ENCODE measurements at places on chromosomes 11 and 22. TPM values are rescaled to one million over a fixed set of nuclear protein-coding genes. Genes with fewer than 3 reads are reported as not detected.

DNA sequence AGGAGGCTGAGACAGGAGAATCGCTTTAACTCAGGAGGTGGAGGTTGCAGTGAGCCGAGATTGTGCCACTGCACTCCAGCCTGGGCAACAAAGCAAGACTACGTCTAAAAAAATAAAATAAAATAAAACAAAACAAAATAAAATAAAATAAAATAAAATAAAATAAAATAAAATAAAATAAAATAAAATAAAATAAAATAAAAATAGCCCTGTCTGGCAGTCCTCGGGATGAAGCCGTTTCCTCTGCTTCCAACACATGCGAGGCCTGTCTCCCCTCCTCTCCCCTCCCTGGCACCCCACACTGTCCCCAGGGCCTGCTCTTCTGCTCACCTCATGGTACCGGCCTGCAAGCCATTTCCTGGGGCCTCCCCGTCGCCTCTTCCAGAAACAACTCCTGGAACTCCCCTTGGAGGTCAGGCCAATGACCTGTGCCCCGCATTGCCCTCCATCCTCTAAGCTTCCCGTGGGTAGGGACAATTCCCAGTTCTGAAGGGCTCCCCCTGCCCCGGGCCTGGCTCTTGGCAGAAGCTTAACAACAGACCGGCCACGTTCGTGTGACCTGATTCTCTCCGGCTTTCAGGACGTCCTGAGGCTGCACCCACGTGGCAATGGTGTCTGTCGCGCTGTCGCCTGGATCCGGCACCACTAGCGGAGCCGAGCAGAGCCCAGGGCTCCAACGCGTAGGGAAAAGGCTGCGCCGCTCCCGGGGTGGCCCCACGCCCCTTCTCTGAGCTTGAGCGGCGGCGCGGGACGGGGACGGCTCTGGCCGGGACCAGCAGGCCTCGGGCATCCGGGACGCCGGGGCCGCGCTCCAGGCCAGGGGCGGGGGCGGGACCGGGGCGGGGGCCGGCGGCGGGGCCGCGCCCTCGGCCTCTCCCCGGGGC lies 456 bp upstream of the PARVB start:
- H3K36me3 ChIP-seq = no peaks in the 10 kb centered on the region
- peaks cover 24% of the 10 kb centered on the region for H3K4me1 ChIP-seq
- no peaks in the 10 kb centered on the region for H3K27me3 ChIP-seq
- H3K27ac ChIP-seq = no peak overlapping the region
- DNase-seq = no peak
- H3K4me3 ChIP-seq = peak overlapping the region; percentile 37

- H3K4me3 ChIP-seq = peak overlapping the region; percentile 51
- H3K27ac ChIP-seq = peak overlapping the region; percentile 75
- H3K27me3 ChIP-seq = no peaks in the 10 kb centered on the region
- peaks cover 96% of the 10 kb centered on the region for H3K4me1 ChIP-seq
These were observed 16.8 kb upstream of the CASTOR1 start for GRCh38 chr22:30305906-30306626.

DNA sequence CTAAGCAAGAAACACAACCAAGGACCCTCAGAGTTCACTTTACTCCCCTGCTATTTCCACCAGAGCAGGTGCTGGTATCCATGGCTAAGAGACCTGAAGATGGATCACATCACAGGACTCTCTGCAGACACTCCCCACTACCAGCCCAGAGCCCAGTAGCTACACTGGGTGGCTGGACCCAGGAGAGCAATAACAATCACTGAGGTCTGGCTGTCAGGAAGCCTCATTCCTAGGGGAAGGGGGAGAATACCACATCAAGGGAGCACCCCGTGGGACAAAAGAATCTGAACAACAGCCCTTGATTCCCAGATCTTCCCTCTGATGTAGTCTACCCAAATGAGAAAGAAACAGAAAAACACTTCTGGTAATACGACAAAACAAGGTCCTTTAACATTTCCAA lies 9.0 kb upstream of the MMP7 start:
- H3K4me3 ChIP-seq = no peak overlapping the region
- no peaks in the 10 kb centered on the region for H3K36me3 ChIP-seq
- H3K27me3 ChIP-seq = no peaks in the 10 kb centered on the region
- H3K27ac ChIP-seq = no peak overlapping the region
- no peaks in the 10 kb centered on the region for H3K4me1 ChIP-seq
- no peak for DNase-seq

- no peak overlapping the region for H3K27ac ChIP-seq
- H3K36me3 ChIP-seq = no peaks in the 10 kb centered on the region
- H3K27me3 ChIP-seq = peaks cover 3% of the 10 kb centered on the region
- no peak overlapping the region for H3K4me3 ChIP-seq
- no peak for DNase-seq
- no peaks in the 10 kb centered on the region for H3K4me1 ChIP-seq
These were observed 66.9 kb downstream of the BBOX1 start for GRCh38 chr11:27107548-27107947.

GRCh38 chr11:75667831-75668450 lies 897 bp downstream of the MAP6 start:
- peaks cover 26% of the 10 kb centered on the region for H3K27me3 ChIP-seq
- H3K4me3 ChIP-seq = peak overlapping the region; percentile 39
- H3K36me3 ChIP-seq = no peaks in the 10 kb centered on the region
- H3K27ac ChIP-seq = no peak overlapping the region

- no peak for DNase-seq
- H3K27me3 ChIP-seq = peaks cover 3% of the 10 kb centered on the region
- no peak overlapping the region for H3K27ac ChIP-seq
- no peaks in the 10 kb centered on the region for H3K4me1 ChIP-seq
- H3K36me3 ChIP-seq = no peaks in the 10 kb centered on the region
- H3K4me3 ChIP-seq = no peak overlapping the region
These were observed 209.7 kb downstream of the SNX19 start for GRCh38 chr11:130706572-130706971.

- H3K36me3 ChIP-seq = peaks cover 24% of the 10 kb centered on the region
- no peaks in the 10 kb centered on the region for H3K4me1 ChIP-seq
- no peak for DNase-seq
- H3K27me3 ChIP-seq = no peaks in the 10 kb centered on the region
These were observed 45.3 kb downstream of the EXT2 start for GRCh38 chr11:44140805-44141204.

DNA sequence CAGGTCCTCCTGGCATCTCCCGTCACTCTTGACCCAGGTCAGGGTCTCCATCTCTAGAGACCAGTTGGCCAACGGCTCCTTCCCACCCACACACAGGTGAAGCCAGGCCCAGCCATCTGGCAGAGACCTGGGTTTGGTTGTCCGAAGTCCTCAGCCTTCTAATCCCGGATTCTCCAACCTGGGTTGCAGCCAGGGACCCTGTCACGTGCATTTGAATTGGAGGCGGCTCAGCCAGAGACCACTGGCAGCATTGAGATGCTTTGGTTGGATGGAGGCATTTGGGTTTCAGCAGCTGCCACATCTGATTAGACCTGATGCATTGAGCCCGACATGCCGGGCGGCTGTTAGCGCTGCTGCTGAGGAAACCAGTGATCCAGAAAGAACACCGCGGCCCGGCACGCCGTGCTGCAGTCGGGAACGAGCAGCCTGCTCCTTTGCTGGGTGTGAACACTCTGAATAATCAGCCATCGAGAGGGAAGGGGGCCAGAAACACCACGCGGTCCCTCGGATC lies 163.2 kb downstream of the BRD1 start:
- no peak for DNase-seq
- no peak overlapping the region for H3K4me3 ChIP-seq
- H3K4me1 ChIP-seq = peaks cover 14% of the 10 kb centered on the region
- no peaks in the 10 kb centered on the region for H3K27me3 ChIP-seq
- no peaks in the 10 kb centered on the region for H3K36me3 ChIP-seq

GRCh38 chr11:62108971-62109404 lies 14.8 kb upstream of the INCENP start:
- no peak for DNase-seq
- H3K4me1 ChIP-seq = peaks cover 7% of the 10 kb centered on the region
- no peaks in the 10 kb centered on the region for H3K27me3 ChIP-seq
- H3K27ac ChIP-seq = no peak overlapping the region

GRCh38 chr11:16337421-16338213 lies 18.7 kb downstream of the SOX6 start:
- DNase-seq = no peak
- no peaks in the 10 kb centered on the region for H3K27me3 ChIP-seq
- H3K27ac ChIP-seq = no peak overlapping the region
- H3K36me3 ChIP-seq = no peaks in the 10 kb centered on the region

GRCh38 chr11:61709110-61709509 lies 28.9 kb downstream of the DAGLA start:
- no peaks in the 10 kb centered on the region for H3K27me3 ChIP-seq
- H3K4me3 ChIP-seq = no peak overlapping the region
- H3K36me3 ChIP-seq = no peaks in the 10 kb centered on the region
- DNase-seq = no peak

GRCh38 chr11:72985645-72986044 lies 156.5 kb downstream of the FCHSD2 start:
- H3K27me3 ChIP-seq = no peaks in the 10 kb centered on the region
- no peak for DNase-seq
- H3K36me3 ChIP-seq = peaks cover 14% of the 10 kb centered on the region

DNA sequence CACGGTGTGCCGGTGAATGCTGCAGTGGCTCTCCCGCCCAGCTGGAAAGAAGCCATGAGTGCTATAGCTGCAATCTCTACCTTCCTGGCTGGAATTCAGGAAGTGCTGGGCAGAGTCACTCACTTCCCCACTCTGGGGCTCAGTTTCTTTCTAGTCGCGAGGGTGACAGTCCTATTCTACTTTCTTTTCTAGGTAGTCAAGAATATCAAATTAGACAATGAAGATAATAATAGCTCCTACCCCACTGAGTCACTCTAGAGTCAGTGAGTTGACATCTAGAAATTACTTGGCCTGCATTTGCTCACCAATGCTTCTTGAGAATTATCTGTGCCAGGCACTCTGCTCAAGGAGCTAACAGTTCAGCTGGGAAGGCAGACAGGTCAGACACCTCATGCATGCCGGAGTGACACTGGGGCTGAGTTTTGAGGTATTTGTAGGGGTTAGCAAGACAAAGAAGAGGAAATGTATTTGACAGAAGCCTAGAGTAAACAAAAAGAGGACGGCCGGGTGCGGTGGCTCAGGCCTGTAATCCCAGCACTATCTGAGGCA lies 3.2 kb downstream of the CENPM start:
- H3K36me3 ChIP-seq = no peaks in the 10 kb centered on the region
- DNase-seq = no peak
- H3K4me1 ChIP-seq = peaks cover 27% of the 10 kb centered on the region
- no peaks in the 10 kb centered on the region for H3K27me3 ChIP-seq
- no peak overlapping the region for H3K4me3 ChIP-seq
- no peak overlapping the region for H3K27ac ChIP-seq

DNA sequence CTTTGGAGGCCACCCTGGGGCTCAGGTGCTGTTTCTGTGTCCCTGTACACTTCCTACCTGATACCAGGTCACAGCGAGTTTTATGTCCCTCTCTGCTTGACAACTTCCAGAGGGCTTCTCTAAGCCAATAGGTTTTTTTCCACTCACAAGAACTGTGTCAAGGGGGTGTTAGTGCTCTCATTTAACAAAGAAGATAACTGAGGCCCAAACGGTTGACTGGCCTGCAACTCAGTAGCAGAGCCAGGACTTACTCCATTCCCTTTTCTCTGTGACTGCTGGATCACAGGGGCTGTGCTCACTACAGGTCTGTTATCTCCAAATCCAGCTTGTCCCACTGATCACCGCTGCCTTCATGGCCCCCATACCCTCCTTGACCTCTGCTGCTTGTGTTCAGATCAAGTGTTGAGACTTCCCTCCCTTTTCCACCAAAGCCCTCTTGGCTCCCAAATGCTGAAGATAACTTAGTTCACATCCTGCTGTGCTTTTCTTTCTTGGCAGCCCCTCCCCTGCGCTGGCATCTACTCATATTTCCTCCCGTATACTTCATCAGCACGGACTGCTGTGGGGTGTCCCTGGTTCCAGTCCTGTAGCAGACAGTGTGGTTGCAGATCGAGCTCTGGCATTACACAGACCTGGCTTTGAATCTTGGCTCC lies 41.3 kb downstream of the POU2F3 start:
- H3K4me3 ChIP-seq = no peak overlapping the region
- no peak overlapping the region for H3K27ac ChIP-seq
- DNase-seq = no peak

DNA sequence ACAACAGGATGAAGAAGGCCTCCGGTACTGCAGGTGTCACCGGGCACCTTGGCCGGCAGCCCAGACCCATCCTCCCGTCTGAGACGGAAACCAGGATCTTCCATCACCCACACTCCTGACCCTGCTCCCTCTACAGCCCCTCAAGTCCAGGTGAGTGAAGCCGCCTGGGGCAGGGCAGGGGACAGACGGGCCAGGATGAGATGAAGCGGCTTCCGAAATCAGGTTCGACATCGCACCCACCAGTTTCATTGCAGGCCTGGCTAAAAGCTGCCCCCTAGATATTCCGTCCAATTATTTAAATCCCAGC lies 639.1 kb downstream of the TBC1D22A start:
- H3K4me3 ChIP-seq = no peak overlapping the region
- no peak for DNase-seq
- no peak overlapping the region for H3K27ac ChIP-seq
- no peaks in the 10 kb centered on the region for H3K27me3 ChIP-seq
- H3K4me1 ChIP-seq = no peaks in the 10 kb centered on the region

DNA sequence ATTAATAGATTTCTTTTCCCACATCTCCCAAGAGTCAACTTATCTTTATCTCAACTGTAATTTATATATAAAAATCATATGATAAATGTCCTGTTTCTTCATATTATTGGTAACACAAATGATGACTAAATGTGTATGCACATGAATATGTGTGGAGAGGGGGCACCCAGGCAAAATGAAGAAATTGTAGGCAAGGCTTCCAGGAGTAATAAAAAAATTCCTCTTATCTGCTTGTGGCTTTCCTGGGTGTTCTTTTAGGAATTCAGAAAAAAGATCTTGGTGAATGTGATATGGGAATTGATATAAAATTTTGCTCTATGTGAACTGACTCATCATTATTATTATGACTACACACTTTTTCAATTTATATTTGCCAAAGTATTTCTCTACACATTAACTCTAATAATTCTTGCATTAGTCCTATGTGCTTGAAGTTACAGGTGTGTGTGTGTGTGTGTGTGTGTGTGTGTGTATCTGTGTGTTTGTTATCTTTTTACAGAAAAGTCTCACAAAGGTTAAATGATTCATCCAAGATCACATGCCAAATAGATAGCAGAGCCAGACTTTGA lies 197.8 kb downstream of the SOX6 start:
- H3K27me3 ChIP-seq = no peaks in the 10 kb centered on the region
- H3K4me1 ChIP-seq = no peaks in the 10 kb centered on the region
- no peak for DNase-seq
- no peaks in the 10 kb centered on the region for H3K36me3 ChIP-seq
- H3K27ac ChIP-seq = no peak overlapping the region

- H3K4me3 ChIP-seq = no peak overlapping the region
- DNase-seq = no peak
- no peak overlapping the region for H3K27ac ChIP-seq
- no peaks in the 10 kb centered on the region for H3K36me3 ChIP-seq
- no peaks in the 10 kb centered on the region for H3K27me3 ChIP-seq
- H3K4me1 ChIP-seq = no peaks in the 10 kb centered on the region
These were observed 296.6 kb downstream of the LUZP2 start for GRCh38 chr11:24793479-24793878.

GRCh38 chr11:42329929-42330565 lies 870.6 kb upstream of the LRRC4C start:
- no peaks in the 10 kb centered on the region for H3K4me1 ChIP-seq
- no peaks in the 10 kb centered on the region for H3K27me3 ChIP-seq
- H3K36me3 ChIP-seq = no peaks in the 10 kb centered on the region
- H3K27ac ChIP-seq = no peak overlapping the region

The ZDHHC8 gene
- 88.5 TPM for total RNA-seq

The OR52I1 gene
- total RNA-seq = not detected

The KCNQ1OT1 gene
- total RNA-seq = 0.16 TPM

The TRIM29 gene
- total RNA-seq = not detected

The NEFH gene
- total RNA-seq = 0.19 TPM

The BATF2 gene
- not detected for total RNA-seq

The KIAA1671 gene
- total RNA-seq = 17.5 TPM

The KRTAP5-10 gene
- not detected for total RNA-seq

The LRRC74B gene
- not detected for total RNA-seq

Measured in naive thymus-derived CD4-positive, alpha-beta T cell (primary cell).